Left renal pelvis (tissue), 4 donors: ENCODE measurements at places on chromosomes 16 and 17. TPM values are rescaled to one million over a fixed set of nuclear protein-coding genes. Genes with fewer than 3 reads are reported as not detected.

Gene ITGAD
- polyA plus RNA-seq = 0.18 TPM

Gene HLF
- 7.5 TPM for polyA plus RNA-seq

Gene NLRC3
- 1.5 TPM for polyA plus RNA-seq

Gene PRCD
- polyA plus RNA-seq = 3.2 TPM

DNA sequence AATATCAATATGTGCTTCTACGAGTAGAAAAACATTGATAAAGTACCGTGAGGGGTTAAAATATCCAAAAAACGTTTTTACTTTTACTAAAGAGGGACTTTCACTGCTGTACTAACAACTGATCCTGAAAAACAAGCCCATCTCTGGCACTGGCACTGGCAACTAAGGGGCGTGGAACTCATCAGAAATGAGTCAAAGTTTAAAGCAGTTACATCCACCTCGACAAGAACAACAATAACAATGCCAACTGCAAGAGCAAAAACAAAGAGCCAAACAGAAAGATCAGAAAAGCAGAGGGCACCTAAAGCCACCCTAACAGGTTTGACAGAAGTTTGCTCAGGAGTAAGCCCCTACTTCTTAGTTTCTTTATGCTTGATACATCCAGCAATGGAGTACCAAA lies 13.1 kb downstream of the MBTPS1 start:
- DNase-seq = no peak

DNA sequence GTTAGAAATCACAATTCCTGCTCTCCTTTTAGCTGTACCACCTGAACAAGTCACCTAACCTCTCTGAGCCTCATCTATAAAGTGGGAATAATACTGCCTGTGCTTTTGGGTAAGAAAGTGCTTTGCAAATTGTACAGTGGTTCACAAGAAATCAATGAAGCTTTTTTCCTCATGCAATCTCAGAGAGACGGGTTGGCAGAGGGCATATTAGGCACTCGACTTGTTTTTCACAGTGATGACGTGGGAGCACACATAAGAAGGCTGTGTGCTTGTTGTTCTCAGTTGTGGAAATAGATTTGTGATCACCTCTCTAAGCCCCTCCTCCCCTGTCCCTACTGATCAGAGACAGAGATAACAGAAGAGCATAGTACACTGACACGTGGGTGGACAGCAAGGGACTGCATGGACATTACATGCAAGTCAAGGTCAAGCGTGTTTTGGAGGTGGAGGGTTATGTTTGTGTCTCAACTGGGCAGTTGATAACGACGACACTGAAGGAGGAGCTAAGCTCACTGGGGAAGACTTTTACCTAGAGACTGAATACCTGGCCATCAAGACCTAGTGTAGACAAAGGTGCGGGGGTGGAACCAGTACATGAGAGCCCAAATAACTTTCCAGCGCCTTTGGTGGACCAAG lies 1.7 kb upstream of the GPT2 start:
- DNase-seq = no peak

DNA sequence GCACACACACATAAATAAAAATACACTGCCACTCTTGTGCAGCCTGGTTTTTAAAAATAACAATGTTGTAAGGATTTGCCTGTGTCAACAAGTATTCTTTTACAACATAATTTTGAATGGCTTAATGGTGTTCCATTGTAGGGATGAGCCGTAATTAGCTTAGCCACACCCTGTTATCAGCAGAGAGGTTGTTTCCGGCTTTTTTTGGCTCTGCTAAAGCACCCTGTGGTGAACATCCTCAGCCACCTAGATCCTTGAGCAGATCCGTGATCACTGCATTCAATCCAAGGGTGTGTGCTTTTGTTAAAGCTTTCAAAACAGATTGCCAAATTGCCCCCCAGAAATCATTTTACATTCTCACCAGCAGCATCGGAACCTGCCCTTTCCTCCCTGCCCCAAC lies 7.0 kb downstream of the KATNB1 start:
- no peak for DNase-seq

- no peak for DNase-seq
Observed at GRCh38 chr16:70161350-70161749, 12.2 kb upstream of the CLEC18C start.

DNA sequence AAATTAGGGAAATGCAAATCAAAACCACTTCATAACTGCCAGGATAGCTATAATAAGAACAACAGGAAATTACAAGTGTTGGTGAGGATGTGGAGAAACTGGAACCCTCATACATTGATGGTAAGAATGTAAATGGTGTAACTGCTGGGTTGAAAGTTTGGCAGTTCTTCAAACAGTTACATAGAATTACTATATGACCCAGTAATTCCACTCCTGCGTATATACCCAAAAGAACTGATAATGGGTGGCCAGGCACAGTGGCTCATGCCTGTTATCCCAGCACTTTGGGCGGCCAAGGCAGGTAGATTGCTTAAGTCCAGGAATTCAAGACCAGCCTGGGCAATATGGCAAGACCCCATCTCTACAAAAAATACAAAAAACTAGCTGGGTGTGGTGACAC lies 4.5 kb upstream of the CMTM4 start:
- no peak for DNase-seq

- DNase-seq = no peak
Observed at GRCh38 chr17:3282901-3283300, 15.3 kb downstream of the OR3A1 start.

DNA sequence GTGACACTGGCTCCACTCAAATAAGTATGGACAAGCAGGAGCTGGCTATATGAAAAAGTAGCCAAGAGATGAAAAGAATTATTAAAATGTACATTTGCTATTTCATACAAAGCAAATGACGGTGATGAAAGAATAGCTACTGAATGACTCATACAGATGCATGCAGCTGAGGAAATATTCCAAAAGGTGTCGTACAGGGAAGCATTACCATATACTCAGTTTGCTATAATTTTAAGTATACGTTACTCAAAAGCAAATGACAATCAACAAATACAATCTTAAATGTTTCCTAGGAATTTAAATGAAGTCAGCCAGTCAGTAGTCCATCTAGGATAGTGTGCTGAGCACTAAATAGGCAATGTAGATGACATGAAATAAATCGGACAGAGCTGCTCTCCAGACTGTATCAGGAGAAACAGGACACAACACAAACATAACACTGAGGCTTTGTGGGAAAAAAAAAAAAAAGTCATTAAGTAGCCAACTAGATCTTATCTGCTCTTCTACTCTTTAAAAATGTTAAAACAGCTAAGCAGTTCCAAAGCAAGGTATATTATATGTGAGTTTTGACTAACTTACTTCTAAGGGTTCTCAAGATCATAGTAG lies 65.0 kb downstream of the NCOR1 start:
- no peak for DNase-seq

DNA sequence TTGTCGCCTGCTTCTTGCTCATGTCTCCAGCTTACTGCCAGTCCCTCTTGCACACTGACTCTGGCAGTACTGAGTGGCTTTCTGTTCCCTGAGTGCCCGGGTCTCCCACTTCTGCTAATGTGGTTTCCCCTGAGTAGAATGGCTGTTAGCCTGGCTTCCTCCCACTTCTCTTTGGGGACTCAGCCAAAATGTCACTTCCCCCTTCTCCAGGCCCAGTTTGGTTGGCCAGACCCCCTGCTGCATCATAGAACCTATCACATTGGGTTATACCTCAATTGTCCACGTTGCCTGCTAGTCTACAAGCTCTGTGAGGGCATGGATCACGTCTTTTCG lies 304.4 kb downstream of the HS3ST3B1 start:
- no peak for DNase-seq

DNA sequence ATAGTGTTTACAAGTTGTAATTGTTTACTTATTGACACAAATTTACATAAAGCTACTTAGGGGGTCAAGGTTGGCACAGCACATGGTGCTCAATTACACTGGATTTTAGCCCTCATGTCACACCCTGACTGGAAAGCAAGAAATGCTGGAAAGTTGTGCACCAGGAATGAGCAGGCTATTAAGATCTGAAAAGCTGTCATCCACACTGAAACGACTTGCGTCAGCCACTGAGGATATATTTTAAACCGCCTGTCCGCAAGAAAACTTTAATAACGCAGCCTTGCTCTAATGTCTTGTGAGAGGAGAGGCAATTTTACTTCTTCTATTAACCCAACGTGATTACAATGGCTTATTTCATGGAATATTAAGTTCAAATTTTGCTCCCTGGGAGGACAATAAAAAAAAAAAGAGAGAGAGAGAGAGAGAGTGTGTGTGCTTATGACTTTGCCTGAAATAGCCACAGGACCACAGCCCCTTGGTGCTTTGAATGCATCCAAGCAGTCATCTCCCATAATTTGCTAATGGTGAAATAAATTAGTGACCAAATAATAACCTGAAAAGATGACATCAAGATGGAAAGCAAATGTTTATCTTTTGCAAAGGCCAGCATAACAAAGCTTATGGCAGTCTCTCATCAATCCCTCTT lies 425.4 kb upstream of the PSMD7 start:
- no peak for DNase-seq

DNA sequence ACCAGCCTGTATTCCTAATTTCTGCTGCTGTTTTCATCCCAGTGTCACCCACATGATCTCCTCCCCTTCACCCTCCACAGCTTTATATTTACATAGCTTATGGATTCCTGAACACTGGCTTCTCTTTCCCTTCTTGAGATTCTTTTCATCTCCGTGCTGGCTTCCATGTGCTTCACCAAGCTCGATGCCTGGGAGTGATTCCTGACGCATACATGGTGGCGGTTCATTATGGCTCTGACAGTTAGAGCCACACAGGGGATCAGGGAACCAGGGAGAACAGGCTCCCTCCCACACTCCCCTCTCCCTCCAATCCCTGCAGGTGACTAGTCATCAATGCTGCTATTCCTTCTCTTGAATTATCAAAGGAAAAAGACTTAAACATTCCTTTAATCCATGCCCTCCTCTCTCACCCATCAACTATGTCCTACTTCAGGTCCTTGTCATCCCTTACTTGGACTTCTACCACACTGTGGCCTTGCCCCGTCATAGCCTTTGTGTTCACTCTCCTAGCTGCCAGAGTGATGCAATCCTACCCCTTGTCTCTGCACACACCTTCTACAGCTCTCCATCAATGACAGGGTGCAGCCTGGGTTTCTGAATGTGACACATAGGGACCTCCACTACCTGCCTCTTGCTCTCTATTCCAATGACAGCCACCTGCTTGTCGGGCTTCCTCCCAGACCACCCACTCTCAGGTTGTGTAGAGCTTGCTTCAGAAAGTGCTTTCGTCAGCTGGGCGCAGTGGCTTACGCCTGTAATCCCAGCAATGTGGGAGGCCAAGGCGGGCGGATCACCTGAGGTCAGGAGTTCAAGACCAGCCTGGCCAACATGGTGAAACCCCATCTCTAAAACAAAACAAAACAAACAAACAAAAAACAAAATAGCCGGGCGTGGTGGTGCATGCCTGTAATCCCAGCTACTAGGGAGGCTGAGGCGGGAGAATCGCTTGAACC lies 43.6 kb downstream of the MYH13 start:
- DNase-seq = no peak
